Activated CD4-positive, CD25-positive, alpha-beta regulatory T cell treated with anti-CD3 and anti-CD28 coated beads, Interleukin-2, amount 50 U/mL, for 16 hours (primary cell): ENCODE measurements at places on chromosomes 6 and 20.

GRCh38 chr20:2829376-2829775, 11.1 kb downstream of the PCED1A start:
- no peak for DNase-seq

GRCh38 chr6:127877231-127877630, 23.6 kb downstream of the THEMIS start:
- DNase-seq: no peak

DNA sequence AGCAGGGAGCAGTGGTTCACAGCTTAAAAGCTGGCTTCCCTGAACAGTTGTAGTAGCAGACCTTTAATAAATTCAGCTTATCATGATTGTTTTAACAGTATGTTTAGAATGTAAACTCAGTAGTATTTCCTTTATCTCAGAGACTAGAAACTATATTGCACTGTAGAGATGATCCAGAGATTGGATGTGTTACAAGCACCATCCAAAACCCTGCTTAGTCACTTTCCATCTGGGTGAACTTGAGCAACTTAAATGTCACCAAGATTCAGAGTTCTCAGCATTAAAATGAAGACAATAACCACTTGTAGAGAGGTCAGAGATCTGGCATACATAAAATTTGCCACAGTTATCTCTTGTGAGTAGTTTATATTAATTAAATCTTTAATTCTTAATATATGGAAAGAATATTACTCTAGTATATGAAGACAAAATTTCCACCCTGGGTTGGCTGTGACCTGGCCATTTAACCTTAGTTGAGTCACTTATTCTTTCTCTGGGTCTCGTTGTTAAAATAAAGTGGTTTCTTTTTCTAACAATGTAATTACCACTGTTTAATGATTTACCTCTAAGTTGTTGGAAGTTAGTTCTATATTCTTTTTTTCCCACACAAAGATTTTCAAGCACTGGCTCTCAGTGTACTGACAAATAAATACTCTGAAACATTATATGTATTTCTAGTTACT, 239.2 kb upstream of the FKBP1C start:
- DNase-seq: no peak

DNA sequence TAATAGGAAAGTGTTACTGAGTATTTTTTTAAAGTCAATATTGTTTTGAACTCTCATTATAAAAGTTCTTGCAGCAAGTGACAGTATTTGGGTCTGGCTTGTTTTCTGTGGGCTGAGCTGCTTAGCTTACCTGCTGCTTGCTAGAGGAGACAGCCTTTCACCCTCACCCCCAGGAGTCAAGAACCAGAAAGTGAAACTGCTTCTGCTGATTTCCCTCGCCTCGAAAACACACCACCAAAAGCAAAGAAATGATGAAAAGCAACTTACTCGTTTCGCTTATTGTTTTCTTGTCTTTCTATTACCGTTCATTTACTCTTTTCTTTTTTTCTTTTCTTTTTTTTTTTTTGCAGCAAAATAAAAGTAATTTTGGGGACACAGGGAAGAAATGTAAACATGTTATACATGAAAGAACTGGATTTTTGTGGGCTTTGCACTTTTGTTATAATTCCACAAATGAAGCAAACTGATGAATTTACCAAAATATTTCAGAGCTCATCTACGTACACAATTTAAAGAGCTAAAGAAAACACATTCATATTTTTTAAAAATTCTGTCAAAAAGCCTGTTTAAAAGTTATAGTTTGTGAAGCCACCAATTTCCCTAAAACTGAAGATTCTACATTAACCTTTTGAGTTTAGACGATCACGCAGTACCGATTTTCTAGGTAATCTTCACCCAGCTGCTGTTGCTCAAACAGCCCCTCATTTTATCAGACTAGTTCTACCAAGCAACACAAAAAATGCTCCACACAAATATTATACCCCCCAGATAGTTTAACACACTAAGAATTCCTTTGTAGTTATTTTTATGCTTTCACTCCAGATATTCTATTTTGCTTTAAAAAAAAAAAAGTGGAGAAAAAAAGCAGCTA, 1.7 kb downstream of the SCML4 start:
- DNase-seq: peak; percentile 16

- DNase-seq: no peak
These were observed 12.9 kb upstream of the PTGIS start for GRCh38 chr20:49580813-49581174.

DNA sequence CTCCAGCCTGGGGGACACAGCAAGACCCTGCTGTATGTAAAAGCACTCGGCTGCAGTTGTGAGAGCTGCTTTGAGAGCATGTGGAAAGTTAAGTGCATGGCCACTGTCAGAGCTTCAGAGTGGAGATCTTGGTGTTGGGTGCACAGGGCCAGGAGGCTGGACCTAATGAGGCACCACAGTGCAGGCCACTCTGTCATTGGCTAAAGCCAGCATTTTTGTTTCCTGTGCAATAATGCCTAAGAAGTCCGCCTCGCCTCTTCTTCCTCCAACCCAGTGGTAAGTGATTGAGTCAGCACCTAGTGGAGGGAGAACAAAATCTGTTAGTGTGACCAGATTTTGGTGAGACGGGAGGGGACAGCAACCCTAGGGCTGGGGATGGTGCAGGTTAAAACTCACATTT, 60.6 kb downstream of the SSR1 start:
- DNase-seq: no peak

GRCh38 chr20:59781226-59781625, 152.2 kb downstream of the SYCP2 start:
- no peak for DNase-seq

- DNase-seq: no peak
These were observed 29.7 kb upstream of the RANBP9 start for GRCh38 chr6:13741365-13741764.

DNA sequence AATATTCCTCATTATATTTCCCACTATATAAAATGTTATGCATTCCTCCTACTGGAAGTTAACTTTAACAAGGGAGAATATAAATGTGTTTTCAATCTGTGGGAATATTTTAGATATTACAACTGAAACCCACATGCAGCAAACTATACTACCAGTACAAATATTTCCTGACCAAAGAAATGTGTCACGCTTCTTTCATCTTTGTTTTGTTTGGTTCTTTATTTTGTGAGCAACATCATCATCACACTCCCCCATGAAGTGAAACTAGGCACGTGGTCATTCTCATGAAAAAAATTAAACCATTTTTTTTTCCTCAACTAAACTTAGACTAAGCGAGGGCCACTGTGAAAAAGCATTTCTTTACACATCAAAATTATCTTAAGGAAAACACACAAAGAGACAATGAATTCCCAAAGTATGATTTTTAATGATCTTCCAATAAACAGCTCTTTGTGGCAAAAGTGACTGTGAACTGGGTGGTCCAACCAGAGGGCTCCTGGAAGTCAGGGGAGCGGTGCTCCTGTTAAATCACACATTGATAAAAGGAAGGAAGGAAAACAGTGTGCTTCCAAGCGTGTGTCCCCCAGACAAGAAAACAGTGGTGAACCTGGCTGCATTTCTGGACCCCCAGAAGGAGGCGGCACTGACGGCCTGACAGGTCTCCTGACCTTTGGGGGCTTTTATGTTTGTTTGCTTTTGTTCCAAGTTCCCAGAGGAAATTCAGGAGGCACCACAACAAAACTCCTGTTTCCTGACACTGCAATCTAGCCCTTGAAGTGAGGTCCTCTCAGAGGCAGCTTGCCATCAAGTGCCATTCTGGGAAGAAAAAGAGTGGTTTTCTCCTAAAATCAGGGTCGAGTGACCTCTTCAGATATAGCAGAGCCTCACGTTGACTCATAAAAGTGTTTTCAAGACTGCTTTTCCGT, 166.8 kb upstream of the FOXQ1 start:
- DNase-seq: no peak

- DNase-seq: no peak
These were observed 3.6 kb downstream of the B3GALT4 start for GRCh38 chr6:33280539-33280938.

DNA sequence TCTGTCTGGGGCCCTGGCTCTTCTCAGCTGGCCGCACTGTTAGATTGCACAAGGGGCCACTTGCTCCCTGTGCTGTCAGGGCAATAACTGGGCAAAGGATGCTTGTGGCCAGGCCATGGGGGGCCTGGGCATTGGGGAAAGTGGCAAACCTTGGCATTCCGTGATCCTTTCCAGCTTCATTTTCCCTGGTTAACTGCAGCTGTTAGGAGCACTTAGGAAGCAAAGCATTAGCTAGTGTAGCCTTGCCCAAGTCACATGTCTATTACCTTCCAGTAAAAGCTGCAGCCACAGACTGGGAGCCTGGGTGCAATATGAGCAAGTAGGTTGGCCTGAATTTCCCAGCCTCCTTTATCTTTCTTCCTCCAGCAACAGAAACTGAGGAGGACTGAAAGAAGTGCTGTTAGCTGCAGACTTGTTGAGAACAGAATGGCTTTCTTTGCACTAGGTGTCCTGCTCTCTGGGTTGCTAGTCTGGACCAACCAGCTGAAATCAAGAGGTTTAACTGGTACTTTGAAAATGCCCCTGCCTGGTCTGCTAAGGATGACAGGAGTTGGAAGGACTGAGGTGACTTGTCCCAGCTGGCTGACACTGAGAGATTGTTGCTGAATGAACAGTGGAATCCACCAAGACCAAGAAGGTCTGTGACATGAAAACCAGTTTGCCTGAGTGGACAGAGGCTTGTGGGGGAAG, 312.3 kb upstream of the SUPT3H start:
- DNase-seq: no peak

- DNase-seq: no peak
These were observed 731.4 kb upstream of the CITED2 start for GRCh38 chr6:140105857-140106256.

- no peak for DNase-seq
These were observed 211.4 kb upstream of the CDYL start for GRCh38 chr6:4564801-4565271.

DNA sequence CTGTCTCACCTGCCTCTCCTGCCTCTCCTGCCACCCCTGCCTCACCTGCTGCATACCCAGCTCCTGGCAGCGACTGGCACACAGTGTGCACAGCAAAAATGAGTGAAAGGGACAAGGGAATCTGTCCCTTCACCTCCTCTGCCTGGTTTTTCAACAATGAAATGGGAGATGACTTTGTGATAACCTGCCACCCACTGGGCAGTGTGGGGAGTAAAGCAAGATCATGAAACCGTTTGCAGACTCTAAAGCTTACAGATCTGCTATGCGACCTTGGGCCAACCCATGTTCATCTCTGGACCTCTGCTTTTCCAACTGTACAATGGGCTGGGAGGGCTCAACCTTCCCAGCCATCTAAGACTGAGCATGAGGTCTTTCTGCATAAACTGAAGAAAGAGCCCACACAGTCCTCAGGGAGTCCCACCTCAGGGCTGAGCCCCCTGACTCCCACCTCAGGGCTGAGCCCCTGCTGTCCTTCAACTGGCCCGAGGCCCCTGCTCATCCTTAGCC, 81.1 kb downstream of the RIPOR3 start:
- no peak for DNase-seq

DNA sequence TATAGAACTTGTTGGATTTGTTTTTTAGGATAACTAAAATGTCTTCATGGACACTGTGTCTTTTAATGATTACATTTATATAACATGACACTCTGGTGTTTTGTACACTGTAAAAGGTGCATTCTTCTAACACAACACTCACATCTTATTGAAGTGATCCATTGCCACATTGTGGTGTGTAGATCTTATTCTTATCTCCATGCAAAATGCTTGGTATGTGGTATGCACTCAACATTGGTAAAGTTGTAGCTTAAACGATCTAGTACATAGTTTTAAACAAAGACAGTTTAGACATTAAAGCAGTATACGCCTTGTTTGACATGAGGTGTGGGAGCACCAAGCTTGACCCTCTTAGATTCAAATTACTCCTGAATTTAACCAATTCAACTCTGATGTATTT, 84.7 kb downstream of the SASH1 start:
- DNase-seq: no peak

- no peak for DNase-seq
These were observed 27.3 kb upstream of the TAGAP start for GRCh38 chr6:159071843-159072769.

GRCh38 chr6:132734694-132735236, 20.9 kb upstream of the VNN1 start:
- DNase-seq: no peak

DNA sequence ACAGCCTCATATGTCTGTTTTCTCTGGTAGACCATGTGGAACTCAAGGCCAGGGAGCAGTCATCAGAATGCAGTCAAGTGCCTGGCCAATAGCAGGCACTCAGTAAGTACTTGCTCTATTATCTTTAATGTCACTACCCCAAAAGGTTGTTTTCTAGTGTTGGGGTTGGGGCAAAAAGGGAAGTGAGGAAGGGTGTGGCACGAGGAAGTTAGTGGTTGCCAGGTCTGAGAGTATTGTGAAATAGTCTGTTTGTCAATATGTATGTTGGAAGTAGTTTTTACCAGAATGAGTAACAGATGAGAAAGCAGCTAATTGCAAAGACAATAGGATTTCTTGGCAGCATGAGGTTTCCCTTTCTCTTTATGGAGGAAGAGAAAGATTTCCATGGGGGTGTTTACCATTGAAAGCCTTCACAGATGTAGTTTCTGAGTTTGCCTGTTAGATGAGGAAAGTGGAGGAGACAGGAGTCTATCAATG, 59.5 kb upstream of the ARMH2 start:
- no peak for DNase-seq

GRCh38 chr6:158818581-158819212, 471 bp downstream of the EZR start:
- no peak for DNase-seq

GRCh38 chr6:70669133-70669532, 1.4 kb downstream of the SMAP1 start:
- no peak for DNase-seq

DNA sequence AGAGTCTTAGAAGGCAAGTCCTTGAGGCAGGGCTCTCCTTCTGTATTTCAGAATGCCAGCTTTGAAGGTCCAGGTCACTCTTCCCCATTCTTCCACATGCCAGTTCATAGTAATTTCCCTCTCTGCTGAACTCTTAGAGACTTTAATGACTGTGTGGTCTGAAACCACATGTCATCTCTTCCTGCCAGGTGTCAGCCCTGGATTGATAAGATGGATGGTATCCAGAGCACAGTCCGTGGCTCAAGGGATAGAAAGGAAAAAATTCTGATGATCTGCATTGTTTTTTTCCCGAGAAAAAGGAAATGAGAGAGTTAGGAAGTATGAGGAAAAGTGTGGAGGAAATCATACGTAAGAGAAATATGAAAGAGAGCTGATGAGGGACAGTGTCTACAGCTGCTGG, 250.9 kb downstream of the TPBG start:
- no peak for DNase-seq

DNA sequence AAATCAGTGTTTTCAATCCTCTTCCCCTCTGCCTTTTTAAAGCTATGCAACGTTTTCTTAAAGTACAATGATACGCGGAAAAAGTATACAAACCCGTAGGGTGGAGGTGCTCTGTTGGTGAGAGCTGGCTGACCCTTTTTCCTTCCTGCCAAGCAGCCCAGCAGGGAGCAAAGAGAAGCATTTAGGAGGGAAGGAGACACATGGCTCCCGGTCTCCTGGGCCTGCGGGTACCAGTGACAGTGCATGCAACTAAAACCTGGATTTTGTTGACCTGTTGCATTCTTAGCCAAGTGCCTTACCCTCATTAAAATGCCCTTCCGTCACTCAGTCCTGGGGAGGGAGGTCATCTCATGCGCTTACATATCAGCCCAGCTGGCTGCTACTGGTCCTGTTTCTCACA, 87.2 kb downstream of the SLX4IP start:
- no peak for DNase-seq
